ENCODE measurements at places on chromosomes 13 and 19.

DNA sequence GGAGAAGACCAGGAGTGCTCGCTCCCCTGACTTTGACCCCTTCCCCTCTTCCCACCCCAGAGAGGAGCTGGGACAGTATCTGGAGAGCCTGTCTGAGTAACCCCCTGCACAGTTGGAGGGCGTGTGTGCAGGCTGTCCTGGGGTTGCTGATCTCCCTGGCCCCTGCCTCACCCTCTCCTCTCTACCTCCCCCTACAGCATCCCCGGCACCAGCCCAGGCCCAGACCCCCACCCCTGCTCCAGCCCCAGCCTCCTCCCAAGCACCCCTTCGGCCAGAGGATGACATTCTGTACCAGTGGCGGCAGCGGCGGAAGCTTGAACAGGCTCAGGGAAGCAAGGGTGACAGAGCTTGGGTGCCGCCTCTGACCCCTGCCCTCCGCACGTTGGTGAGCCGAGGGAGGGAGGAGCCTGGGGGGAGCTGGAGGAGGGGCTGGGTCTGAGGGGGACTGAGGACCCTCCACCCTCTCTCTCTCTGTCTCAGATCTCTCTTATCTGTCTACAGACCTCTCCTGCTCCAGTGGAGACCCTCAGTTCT lies 8.7 kb downstream of the PROSER3 start:
- no peak for DNase-seq

DNA sequence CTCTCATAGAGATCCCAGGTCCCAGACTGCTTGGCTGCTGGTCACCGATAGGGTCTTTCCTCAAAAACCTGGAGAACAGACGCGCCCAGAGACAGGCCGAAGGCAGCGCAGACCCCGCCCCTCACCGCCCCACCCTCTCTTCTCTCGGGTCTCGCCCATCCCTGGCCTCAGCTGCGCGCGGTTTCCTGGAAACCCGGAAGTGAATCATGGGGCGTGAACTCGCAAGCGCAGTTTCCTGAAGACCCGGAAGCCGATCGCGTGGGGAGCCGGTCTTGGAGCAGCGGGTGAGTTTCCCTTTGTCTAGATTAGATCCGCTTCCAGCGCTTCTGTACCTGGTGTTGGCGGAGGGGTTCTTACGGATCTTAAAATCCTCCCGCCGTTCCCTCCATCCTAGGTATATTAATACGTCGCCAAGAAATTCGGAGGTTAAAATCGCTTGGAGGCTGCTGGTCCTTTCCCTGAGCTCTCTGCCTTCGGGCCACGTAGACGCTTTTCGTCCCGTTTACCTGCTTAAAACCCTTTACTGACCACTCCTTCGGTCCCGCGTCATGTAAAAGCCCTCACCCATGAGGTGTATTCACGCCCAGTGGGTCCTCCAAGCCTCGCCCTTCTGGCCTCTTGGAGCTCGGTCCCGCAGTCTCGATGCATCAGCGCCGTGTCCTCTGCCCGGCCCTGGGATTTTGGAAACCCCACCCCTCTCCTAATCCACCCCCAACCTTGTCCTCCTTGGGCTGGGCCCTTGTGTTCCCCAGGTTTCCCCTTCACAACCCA lies at the start of gene ZNF578:
Gene ZNF578 (plus strand): TSS at position 230 of the 771 bp plus-strand sequence. CDS start 48,293 bp downstream, outside the sequence.
- peak; percentile 91 for DNase-seq

GRCh38 chr19:34994286-34994642 lies 5.9 kb upstream of the GRAMD1A start:
- DNase-seq, result no peak

DNA sequence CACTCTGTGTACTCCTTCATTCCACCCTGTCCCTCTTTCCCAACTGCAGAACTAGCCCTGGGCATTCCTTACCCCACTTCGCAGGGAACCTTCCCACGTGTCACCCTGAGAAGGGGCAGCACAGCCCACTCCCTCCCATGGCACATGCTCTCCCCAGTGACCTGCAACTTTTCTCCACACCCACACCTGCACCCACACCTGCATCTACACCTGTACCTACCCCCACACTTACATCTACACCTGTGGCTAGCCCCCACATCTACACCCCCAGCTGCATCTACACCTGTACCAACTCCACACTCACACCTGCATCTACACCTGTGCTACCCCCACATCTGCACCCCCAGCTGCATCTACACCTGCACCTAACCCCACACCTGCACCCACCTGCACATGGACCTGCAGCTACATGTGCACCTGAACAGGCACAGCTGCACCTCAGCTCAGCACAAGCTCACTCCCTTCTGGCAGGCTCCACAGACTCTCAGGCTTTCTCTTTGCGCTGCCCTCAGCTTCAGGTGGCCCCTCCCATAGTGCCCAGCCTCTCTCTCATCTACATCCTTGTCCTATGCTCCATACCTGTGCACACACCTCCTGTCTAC lies 234.1 kb downstream of the TUBA3C start:
- no peak for DNase-seq

All from cardiac fibroblast (primary cell).